ENCODE measurements at places on chromosomes 12 and 14.

DNA sequence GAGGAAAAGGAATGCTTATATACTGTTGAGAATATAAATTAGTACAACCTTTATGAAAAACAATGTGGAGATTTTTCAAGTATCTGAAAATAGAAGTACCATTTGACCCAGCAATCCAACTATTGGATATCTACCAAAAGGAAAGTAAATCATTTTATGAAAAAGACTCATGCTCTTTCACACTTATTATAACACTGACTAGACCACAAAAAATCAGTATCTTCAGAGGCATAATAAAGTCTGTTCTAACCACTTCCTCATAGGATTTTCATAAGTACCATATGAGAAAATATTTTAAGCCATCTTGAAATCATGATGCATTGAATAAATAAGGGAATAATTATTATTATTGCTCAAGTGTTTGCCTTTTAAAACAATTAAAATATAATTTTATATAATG lies 90.8 kb downstream of the SLCO1B1 start:
- no peak for DNase-seq

DNA sequence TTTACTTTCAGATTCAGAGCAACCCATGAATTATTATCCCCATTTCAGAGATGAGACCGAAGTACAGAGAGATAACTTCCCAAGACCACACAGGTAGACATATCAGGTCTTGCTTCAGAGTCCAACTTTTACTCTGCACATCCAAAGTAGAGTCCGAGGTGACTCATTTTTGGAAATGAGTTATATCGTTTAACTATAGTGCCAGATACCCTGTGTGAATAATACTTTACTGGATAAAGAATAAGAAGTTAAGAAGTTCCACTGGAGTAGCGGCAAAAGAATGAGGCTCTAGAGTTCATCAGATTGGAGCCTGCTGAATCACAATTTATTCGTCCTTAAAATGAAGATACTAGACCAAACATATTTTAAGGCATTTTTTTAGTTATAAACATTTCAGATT lies 124.7 kb downstream of the EPS8 start:
- DNase-seq = no peak

DNA sequence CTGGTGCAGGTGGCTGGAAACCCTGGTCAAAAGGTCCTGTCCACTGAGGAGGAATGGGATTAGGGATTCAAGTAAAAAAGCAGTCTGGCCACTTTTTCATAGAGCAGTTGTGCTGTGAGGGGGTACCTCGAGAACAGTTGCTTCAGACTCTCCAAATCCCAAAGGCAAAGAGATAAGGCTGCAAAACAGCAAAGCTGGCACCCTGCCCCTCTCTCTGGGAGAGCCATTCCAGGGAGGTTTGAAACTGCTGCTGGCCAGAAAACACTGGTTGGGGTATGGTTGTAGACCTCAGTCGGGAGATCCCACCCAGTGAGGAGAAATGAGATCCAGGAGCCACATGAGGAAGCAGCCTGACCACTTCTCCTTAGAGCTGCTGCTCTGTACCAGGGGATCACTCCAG lies 137.3 kb downstream of the CEP83 start:
- no peak for DNase-seq

- no peak for DNase-seq
Measured at GRCh38 chr12:65632131-65632855, 192.0 kb upstream of the HMGA2 start.

DNA sequence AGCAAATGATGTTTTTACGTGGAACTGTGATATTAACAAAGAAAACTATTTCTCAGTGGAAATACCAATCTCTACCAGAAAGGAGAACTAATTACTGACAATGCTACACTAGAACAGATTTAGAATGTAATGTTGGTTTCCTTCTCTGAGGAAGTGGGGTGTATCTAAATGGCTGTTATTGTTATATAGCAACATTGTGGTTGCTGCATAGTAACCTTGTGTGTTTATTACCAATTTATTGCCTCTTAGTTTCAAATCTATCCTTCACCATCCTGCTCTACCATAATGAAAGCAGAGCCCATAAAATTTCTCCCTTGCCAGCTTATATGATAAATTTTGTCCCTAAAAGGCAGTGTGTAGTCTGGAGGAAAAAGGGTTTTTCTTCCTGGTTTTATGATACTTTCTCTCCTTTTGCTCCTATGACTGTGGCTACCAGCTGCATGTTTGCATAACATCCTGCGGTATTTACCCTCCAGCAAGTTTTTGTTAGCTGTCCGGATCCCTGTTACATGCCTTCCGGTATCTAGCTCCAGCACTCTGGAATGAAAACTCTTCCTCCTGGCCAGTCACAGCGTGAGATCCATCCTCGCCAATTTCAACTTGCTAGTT lies 5.7 kb upstream of the KLRK1 start:
- no peak for DNase-seq

- no peak for DNase-seq
Measured at GRCh38 chr12:44247588-44247987, 411.7 kb downstream of the TMEM117 start.

GRCh38 chr12:5154091-5154490 lies 110.4 kb downstream of the KCNA5 start:
- DNase-seq = no peak

GRCh38 chr14:28515571-28515970 lies 251.0 kb upstream of the FOXG1 start:
- no peak for DNase-seq

- DNase-seq = no peak
Measured at GRCh38 chr12:14635776-14636175, 60.6 kb downstream of the GUCY2C start.

Measured in posterior vena cava (tissue), 2 donors.